ENCODE measurements at places on chromosomes 1 and 21. TPM values are rescaled to one million over a fixed set of nuclear protein-coding genes. Genes with fewer than 3 reads are reported as not detected.
A peak's percentile ranks its signal among the peaks of the same experiment; 100 is the strongest.

- DNase-seq: no peak
- no peaks in the 10 kb centered on the region for H3K27me3 ChIP-seq
- H3K4me1 ChIP-seq: no peaks in the 10 kb centered on the region
- no peak overlapping the region for H3K27ac ChIP-seq
- no peaks in the 10 kb centered on the region for H3K36me3 ChIP-seq
These were observed 55.8 kb upstream of the RC3H1 start for GRCh38 chr1:174077749-174078490.

- DNase-seq: peak; percentile 96
- H3K27me3 ChIP-seq: no peaks in the 10 kb centered on the region
- H3K36me3 ChIP-seq: no peaks in the 10 kb centered on the region
- H3K4me1 ChIP-seq: peaks cover 36% of the 10 kb centered on the region
These were observed at the start of gene PPT1 for GRCh38 chr1:40096977-40097782. PPT1 (minus strand) TSS chr1:40097252; CDS start chr1:40097238, 14 bp downstream.

DNA sequence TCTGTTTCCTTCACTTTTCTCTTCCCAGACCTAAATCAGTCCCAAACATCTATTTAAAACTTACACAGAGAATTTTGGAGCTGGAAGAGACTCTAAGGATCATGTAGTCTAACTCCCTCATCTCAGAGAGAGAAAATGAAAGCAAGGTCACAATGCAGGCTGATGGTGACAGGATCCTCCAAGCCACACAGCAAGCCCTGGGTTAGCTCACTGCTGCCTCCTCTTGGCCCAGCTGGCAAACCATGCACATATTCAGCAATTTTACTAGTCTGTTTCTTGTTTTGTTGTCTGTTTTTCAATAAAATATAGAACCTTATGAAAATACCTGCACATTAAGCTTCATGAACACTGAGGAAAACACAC lies 27.7 kb upstream of the LY9 start:
- DNase-seq: peak; percentile 91
- peak overlapping the region; percentile 84 for H3K27ac ChIP-seq
- no peak overlapping the region for H3K4me3 ChIP-seq

The IGSF21 gene
- 18.3 TPM for total RNA-seq

- H3K27me3 ChIP-seq: no peaks in the 10 kb centered on the region
- no peak for DNase-seq
- no peak overlapping the region for H3K4me3 ChIP-seq
- peak overlapping the region; percentile 63 for H3K27ac ChIP-seq
These were observed 110.8 kb downstream of the TSEN15 start for GRCh38 chr1:184162281-184162680.

GRCh38 chr1:94273111-94273510 lies 35.7 kb upstream of the ARHGAP29 start:
- H3K27ac ChIP-seq: no peak overlapping the region
- H3K4me1 ChIP-seq: no peaks in the 10 kb centered on the region
- no peaks in the 10 kb centered on the region for H3K27me3 ChIP-seq
- no peaks in the 10 kb centered on the region for H3K36me3 ChIP-seq
- no peak overlapping the region for H3K4me3 ChIP-seq

GRCh38 chr1:94528299-94528698 lies 13.3 kb downstream of the F3 start:
- H3K27me3 ChIP-seq: no peaks in the 10 kb centered on the region
- no peak for DNase-seq
- H3K4me3 ChIP-seq: no peak overlapping the region
- no peak overlapping the region for H3K27ac ChIP-seq
- no peaks in the 10 kb centered on the region for H3K36me3 ChIP-seq

GRCh38 chr1:60978421-60979357 lies 103.7 kb upstream of the NFIA start:
- H3K4me3 ChIP-seq: no peak overlapping the region
- DNase-seq: no peak
- no peaks in the 10 kb centered on the region for H3K36me3 ChIP-seq
- no peak overlapping the region for H3K27ac ChIP-seq
- H3K4me1 ChIP-seq: no peaks in the 10 kb centered on the region

- H3K4me1 ChIP-seq: peaks cover 16% of the 10 kb centered on the region
- no peak for DNase-seq
- H3K27ac ChIP-seq: no peak overlapping the region
- peaks cover 21% of the 10 kb centered on the region for H3K27me3 ChIP-seq
- H3K36me3 ChIP-seq: no peaks in the 10 kb centered on the region
- H3K4me3 ChIP-seq: peak overlapping the region; percentile 60
These were observed 4.1 kb upstream of the NBPF3 start for GRCh38 chr1:21435646-21436487.

GRCh38 chr1:3060601-3061551 lies 8.1 kb upstream of the PRDM16 start:
- H3K4me1 ChIP-seq: no peaks in the 10 kb centered on the region
- no peak overlapping the region for H3K4me3 ChIP-seq
- DNase-seq: peak; percentile 63
- H3K36me3 ChIP-seq: no peaks in the 10 kb centered on the region
- H3K27ac ChIP-seq: no peak overlapping the region

The UBL4B gene
- not detected for total RNA-seq

The EPHA10 gene
- not detected for total RNA-seq

- H3K27ac ChIP-seq: no peak overlapping the region
- H3K4me3 ChIP-seq: no peak overlapping the region
- no peaks in the 10 kb centered on the region for H3K4me1 ChIP-seq
- DNase-seq: no peak
- H3K27me3 ChIP-seq: no peaks in the 10 kb centered on the region
- no peaks in the 10 kb centered on the region for H3K36me3 ChIP-seq
These were observed 10.6 kb downstream of the PDZK1 start for GRCh38 chr1:145696630-145696960.

The OR2T29 gene
- total RNA-seq: 0.66 TPM

DNA sequence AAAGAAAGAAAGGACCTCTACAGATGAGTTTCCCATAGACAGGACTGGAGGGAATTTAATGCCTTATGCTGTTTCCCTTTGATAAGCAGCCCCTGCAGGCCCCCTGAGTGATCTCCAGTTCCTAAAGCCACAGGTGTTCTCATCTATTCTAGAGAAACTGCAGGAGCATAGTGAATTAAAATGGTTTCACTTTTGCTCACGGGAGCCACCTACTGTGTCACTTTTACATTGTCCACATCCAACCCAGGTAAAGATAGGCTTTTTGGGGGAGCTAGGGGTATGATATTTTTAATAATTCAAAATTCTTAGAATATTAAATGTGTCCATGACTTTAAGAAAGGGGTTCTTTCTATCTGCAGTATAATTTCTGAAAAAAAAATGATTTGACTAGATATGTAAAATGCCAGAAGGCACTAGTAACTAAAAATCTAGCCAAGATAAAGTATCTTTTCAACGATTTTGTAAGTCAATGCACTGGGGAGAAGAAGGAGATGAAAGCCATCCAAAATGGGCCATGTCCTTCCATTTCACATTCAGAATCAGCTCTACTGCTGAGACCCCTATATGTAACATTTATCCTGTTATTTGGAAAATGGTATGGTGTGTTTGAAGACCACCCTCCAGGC lies 267.3 kb upstream of the DUSP10 start:
- no peak overlapping the region for H3K4me3 ChIP-seq
- no peak for DNase-seq
- no peaks in the 10 kb centered on the region for H3K4me1 ChIP-seq

GRCh38 chr1:9291914-9292360 lies 757 bp upstream of the SPSB1 start:
- H3K27me3 ChIP-seq: no peaks in the 10 kb centered on the region
- peak overlapping the region; percentile 65 for H3K27ac ChIP-seq
- H3K4me3 ChIP-seq: peak overlapping the region; percentile 78

DNA sequence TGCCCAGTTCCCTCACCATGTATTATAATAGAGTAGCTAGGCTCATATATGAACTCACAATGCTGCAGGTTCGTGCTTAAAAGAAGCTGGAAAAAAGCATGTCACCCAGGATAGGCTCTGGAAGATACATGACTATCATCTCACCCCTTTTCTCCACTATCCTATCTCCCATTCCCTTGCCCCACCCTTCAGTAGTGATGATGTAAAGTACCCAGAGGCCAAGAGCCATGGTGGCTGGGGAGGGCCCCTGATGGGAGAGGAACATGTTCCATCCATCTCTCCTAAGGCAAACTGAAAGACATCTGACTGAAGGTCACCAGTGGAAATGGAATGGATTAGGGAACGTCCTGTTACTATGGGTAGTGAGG lies 20.3 kb upstream of the RBBP5 start:
- no peak overlapping the region for H3K27ac ChIP-seq
- peaks cover 7% of the 10 kb centered on the region for H3K4me1 ChIP-seq
- peaks cover 20% of the 10 kb centered on the region for H3K36me3 ChIP-seq
- no peaks in the 10 kb centered on the region for H3K27me3 ChIP-seq

The DNALI1 gene
- 2.6 TPM for total RNA-seq

DNA sequence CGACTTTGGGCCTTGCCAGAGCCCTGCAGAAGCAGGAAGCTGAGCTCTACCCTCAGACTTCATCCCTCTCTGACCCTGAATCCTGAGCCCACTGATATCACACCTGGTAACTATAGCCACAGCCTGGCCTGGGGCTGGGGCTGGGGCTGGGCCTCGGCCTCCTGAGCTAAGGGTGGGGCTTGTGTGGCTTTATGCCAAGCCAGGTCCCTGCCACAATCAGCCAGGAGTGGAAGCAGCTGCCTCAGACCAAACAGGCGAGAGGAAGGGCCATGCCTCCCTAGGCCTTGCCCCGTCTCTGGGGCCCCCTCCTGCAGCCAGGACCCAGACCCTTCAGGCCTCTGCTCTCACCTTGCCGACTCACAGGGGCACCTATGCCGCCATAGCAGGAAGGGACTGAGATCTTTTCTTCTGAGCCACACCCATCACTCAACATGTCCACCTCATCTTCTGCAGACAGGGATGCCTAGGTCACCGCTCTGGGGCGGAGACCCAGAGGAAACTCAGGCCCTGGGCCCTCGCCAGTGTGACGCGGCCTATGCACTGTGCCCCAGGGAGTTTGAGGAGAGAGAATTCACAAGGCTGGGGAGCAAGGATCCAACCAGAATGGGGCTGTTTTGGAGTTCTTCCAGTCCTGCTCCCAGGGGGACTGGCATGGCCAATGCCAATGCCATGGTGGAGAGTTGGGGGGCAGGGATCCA lies 5.7 kb downstream of the UBXN11 start:
- peaks cover 36% of the 10 kb centered on the region for H3K4me1 ChIP-seq
- no peaks in the 10 kb centered on the region for H3K36me3 ChIP-seq

The MUL1 gene
- total RNA-seq: 25.0 TPM

- no peak overlapping the region for H3K4me3 ChIP-seq
- peak; percentile 59 for DNase-seq
- H3K36me3 ChIP-seq: peaks cover 7% of the 10 kb centered on the region
These were observed 5.4 kb downstream of the CPLANE2 start for GRCh38 chr1:16231331-16232315.

GRCh38 chr1:48236716-48237470 lies 14.4 kb downstream of the SLC5A9 start:
- H3K27me3 ChIP-seq: no peaks in the 10 kb centered on the region
- no peak overlapping the region for H3K4me3 ChIP-seq
- no peak for DNase-seq
- no peaks in the 10 kb centered on the region for H3K36me3 ChIP-seq

DNA sequence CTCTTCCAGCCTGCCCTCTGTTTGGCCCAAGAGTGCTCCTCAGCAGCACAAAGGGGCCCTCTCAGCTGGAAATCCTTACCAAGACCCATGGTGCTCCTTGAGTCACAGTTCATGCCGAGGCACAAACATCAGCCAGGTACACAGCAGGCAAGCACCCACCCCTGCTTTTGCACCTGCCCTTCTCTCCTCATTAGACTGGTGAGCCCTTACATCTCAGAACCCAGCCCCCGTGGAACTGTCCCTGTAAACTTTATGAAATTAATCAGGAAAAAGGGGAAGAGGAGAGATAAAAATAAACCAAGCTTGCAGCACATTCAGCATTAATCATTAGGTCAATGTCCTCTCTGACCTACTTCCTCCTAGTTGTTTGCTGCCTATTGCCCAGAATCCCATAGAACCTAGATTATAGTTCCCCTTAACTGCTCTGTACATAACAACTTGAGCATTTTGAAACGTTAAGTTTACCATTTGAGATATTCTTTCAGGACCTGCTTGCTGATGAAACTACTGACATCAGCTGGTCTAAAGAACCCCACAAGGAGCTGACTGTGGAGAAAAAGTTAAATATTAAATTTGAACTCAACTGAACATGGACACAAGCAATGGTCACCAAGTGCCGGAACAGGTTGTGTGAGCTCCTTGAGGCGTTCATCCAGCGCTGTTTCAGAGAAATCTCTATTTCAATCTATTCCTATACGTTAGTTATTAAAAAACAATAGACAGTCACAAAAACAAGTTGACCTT lies 738.4 kb downstream of the MATN1 start:
- H3K27me3 ChIP-seq: no peaks in the 10 kb centered on the region
- no peak overlapping the region for H3K4me3 ChIP-seq
- H3K4me1 ChIP-seq: no peaks in the 10 kb centered on the region
- no peaks in the 10 kb centered on the region for H3K36me3 ChIP-seq

GRCh38 chr1:186429017-186429416 lies 31.9 kb downstream of the PDC start:
- H3K27me3 ChIP-seq: no peaks in the 10 kb centered on the region
- H3K27ac ChIP-seq: no peak overlapping the region

GRCh38 chr1:154276797-154277196 lies 4.4 kb downstream of the HAX1 start:
- H3K4me3 ChIP-seq: no peak overlapping the region
- no peak for DNase-seq
- no peaks in the 10 kb centered on the region for H3K27me3 ChIP-seq
- peaks cover 9% of the 10 kb centered on the region for H3K4me1 ChIP-seq
- peaks cover 19% of the 10 kb centered on the region for H3K36me3 ChIP-seq
- no peak overlapping the region for H3K27ac ChIP-seq

The FABP3 gene
- 14.1 TPM for total RNA-seq

GRCh38 chr1:235972311-235972689 lies 92.6 kb downstream of the NID1 start:
- H3K36me3 ChIP-seq: peaks cover 6% of the 10 kb centered on the region
- H3K4me3 ChIP-seq: no peak overlapping the region
- H3K4me1 ChIP-seq: peaks cover 19% of the 10 kb centered on the region
- H3K27ac ChIP-seq: peak overlapping the region; percentile 90

DNA sequence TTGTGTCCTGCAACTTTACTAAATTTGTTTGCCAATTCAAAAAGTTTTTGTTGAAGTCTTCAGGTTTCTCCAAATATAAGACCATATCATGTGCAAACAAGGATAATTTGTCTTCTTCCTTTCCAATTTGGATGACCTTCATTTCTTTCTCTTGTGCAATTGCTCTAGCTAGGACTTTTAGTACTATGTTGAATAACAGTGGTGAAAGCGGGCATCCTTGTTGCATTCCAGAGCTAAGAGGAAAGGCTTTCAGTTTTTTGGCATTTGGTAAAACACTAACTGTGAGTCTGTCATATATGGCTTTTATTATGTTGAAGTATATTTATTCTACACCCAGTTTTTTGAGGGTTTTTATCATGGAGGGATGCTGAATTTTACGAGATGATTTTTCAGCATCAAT lies 630.0 kb upstream of the ADGRL2 start:
- no peaks in the 10 kb centered on the region for H3K27me3 ChIP-seq
- no peak overlapping the region for H3K4me3 ChIP-seq
- H3K4me1 ChIP-seq: no peaks in the 10 kb centered on the region
- no peaks in the 10 kb centered on the region for H3K36me3 ChIP-seq
- H3K27ac ChIP-seq: no peak overlapping the region

- no peak within 1 kb of the TSS for H3K4me3 ChIP-seq
- H3K36me3 ChIP-seq: no peaks in the 10 kb centered on the region
- H3K27ac ChIP-seq: no peak within 1 kb of the TSS
- DNase-seq: no peak
- H3K27me3 ChIP-seq: peaks cover 20% of the 10 kb centered on the region
These were observed at the start of gene KANK4 for GRCh38 chr1:62318756-62319544. KANK4 (minus strand) TSS chr1:62319434; CDS start chr1:62281564, 37,870 bp downstream.

The CD2 gene
- total RNA-seq: 24.4 TPM

The UBXN10 gene
- 0.19 TPM for total RNA-seq
